WTC11 (cell line): ENCODE measurements at places on chromosomes 12 and 14.

DNA sequence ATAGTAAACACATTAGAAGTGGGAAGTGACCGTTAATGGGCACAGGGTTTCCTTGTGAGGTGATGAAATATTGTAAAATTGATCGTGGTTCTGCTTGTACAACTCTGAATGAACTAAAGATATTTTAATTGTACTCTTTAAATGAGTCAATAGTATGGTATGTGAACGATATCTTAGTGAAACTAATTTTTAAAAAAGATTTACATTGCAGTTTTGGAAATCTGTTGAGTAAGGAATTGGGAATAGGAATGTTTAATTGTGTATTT lies 1.7 kb downstream of the ZNF410 start:
- DNase-seq: no peak

- DNase-seq: no peak
These were observed 5.2 kb upstream of the ITGA5 start for GRCh38 chr12:54424224-54424623.

DNA sequence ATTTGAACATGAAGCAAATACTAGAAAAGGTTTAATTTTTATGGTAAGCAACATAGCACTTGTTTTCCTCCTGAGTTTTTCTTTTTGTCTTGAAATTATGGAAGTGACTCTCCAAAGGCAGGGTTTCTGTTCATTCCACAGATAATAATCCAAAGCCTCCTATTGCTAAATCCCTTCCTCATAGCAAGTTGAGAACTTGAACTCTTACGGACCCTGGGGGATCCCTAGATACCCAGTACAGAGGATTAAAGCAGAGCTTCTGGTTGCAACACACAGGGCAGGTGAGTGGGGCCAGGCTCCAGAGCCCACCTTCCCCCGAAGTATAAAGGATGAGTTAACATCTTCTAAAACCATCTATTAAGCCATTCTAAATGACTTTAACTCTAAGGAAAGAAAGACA lies 294.1 kb downstream of the RMST start:
- no peak for DNase-seq

DNA sequence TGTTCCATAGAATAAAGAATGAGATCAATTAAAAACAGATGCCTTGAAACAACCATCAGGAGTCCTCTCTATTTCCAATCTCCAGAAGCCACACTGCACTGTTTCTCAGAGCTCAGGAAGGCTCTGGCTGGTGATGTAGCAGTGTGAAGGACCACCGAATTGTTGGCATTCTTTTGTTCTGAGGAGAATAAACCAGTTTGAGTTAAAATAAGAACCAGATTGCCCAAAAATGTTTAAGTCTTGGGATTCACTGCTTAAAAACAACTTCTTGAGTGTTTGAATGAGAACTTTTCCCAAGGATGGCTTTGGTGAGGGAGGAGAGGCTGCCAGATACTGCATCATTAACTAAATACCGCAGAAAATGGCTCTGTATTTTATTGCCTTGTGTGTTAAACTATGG lies 341.2 kb downstream of the C12orf75 start:
- DNase-seq: no peak

- no peak for DNase-seq
These were observed 1.5 kb downstream of the NPFF start for GRCh38 chr12:53505555-53506449.
